CD4-positive, alpha-beta T cell treated with Interleukin-17A for 4 hours (primary cell): ENCODE measurements at places on chromosomes 3 and 15.

DNA sequence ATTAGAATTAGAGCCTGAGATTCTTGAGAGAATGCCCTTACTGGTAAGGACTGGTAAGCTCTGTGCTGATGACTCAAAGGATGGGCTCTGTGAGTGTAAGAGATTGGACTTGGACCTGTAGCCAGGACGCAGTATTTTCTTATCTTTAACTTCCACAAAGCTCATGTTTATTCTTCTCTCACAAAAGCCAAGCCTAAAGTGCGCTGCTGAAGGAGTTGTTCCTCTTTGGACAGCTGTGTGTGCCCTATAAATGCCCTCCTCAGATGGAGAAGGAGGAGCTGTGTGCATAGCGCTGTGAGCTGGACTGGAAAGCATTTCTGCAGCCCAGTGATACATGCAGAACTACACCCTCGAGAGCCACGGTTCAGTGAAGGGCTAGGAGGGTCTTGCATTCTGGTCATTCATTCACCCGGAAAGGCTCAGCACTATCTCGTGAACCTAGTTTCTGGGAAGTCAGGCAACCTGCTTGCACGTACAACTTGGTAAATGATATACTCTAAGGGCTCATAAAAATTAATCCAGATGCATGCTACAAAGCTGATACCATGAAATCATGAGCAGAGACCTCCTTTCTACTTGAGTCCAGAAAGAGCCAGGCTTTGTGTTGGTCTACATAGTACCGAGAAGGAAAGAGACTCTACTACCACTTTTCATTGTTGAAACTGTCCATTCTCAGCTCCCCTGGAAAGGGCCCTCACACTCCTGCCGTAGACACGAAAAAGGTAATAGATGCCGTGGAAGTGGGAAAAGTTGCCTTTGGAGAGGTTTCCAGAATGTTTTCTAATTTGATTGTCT lies 103.0 kb upstream of the TBL1XR1 start:
- DNase-seq = no peak

DNA sequence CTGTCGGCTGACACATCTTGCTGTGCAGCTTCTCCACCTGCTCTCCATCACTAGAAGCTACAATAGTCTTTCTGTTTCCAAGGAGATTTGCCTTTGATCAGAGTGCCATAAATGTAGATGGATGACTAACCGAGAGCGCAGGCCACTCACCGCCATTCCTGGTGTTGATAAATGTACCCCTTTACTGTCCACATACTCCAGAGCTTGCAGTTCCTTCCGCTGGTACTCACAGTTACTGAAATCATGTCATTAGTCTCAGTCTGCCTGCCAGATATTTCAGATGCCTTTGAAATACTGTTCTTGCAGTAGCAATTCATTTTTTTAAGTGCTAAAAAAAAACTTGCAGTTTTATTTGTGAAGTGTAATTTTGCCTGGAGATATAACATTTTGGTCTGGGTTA lies 72.3 kb downstream of the BLM start:
- no peak for DNase-seq

DNA sequence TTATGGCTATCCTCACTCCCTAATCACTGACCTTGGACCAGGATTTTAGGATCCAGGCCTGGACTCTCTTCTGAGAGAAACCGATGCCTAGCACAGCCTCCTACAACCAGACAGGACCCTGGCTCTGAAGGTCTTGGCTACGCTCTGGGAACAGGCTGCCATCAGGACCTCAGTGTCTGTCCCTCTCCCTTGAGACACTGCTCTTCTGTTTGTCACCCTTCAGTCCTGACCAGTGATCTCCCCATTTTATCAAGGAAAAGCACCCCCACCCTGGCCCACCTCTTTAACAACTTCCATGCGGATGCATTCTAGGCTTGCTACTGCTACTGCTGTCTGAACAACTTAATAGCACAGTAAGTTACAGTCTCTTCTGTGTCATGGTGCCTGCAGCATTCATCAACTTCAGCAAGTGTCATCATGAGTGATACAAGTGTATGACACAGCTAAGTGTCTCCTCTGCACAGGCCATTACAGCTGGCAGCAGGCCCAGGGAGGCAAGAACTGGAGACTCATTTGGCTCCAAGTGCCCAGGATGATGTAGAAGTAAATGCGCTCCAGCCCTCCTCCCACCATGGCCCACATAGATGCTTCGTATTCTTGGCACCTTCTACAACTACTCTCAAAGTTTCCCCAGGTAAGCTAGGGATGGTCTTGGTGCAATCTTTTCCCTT lies 302.4 kb downstream of the EPHB1 start:
- DNase-seq = no peak

GRCh38 chr3:135513106-135514059 lies 452.1 kb upstream of the PPP2R3A start:
- DNase-seq = no peak

DNA sequence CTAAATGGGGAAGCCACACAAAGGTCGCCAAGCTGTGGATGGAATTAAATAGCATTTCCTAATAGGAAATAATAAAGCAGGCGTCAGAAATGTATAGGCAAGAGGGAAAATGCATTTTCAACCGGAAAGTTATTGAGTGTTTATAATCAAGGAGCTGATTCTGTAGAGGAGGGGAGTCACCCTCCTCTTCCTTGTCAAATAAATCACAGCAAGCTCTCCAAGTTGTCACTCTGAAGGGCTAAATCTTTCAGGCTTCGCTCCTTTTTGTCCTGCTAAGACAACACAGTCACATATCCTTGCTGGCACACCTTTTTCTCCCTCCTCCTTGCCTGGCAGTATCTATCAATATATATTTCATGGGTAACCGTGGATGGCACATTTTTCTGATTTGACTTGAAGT lies 338.4 kb downstream of the SATB1 start:
- DNase-seq = no peak

- DNase-seq = no peak
Measured at GRCh38 chr15:33639456-33639855, 328.7 kb downstream of the RYR3 start.

GRCh38 chr3:11591391-11592282 lies 52.1 kb downstream of the VGLL4 start:
- DNase-seq = no peak

- no peak for DNase-seq
Measured at GRCh38 chr15:65096481-65097385, 18.3 kb downstream of the UBAP1L start.

DNA sequence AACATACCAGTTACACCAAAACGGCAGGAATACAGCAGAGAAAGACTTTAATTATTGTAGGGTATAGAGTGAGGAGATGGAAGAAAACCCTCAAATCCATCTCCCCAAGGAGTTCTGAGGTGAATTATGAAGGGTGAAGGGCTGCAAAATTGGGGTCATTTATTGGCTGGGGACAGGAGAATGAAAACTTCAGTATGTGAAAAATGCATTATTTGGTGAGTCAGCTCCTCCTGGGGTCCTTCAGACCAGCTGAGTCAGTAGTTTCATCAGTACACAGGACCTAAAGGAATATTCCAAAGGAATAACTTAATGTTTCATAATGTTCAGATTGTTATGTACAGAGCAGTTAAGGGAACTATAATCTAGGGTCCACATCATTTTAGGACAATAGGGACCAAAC lies 566.0 kb downstream of the GBE1 start:
- no peak for DNase-seq

- DNase-seq = no peak
Measured at GRCh38 chr15:70566047-70566835, 197.1 kb downstream of the UACA start.

DNA sequence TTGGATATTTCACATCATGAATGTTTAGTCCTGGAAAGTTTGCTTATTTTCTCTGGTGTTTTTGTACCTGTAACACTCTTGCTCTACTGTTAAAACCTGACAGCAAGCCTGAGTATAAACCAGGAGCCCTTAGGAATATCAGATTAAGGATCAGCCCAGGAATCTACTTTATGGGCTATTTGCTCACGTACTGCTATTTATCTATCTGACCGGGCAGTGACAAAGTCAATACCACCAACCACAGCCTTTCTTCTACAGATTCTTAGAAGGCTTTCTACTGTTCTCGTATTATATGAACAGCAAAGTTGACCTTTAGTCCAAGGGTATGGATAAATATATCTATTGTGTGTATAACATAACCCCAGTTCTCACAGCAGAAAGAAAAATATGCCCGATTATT lies 521.2 kb downstream of the RBMS3 start:
- no peak for DNase-seq

GRCh38 chr3:139774560-139775302 lies 97.0 kb upstream of the NMNAT3 start:
- DNase-seq = no peak

DNA sequence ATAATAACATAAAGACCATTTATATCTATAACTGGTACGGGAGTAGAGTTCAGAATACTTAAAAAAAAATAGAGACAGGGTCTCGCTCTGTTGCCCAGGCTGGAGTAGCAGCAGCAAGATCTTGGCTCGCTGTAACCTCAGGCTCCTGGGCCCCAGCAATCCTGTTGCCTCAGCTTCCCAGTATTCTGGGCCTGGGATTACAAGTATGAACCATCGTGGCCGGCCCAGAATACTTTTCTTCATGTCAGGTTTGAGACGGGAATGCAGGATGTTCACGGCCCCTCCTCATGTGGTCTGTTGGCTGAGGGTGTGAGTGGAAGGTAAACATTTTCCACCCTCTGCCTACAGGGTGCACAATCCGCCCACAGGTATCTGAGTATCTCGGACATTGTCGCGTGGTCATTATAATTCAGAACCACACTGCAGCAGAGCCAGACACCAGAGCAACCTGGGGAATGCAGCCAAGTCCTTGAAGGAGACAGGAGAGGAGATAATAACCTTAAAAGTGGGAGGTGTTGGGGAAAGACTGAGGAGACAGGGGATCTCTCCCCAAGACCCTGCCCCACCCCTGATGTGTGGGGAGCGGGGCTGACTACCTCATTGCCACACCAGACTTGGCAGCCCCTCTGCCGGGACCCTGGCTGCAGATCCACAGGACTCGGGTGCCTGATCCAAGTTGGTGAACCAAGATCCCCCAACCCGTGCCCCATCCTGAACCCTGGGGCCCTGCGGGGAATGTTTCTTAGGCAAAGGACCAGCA lies 106.8 kb downstream of the ADCY5 start:
- DNase-seq = no peak

GRCh38 chr3:157906627-157907026 lies 199.6 kb downstream of the SHOX2 start:
- DNase-seq = no peak

- no peak for DNase-seq
Measured at GRCh38 chr3:65196663-65197062, 508.9 kb upstream of the ADAMTS9 start.

- DNase-seq = no peak
Measured at GRCh38 chr3:129609591-129610182, 3.2 kb upstream of the PLXND1 start.

DNA sequence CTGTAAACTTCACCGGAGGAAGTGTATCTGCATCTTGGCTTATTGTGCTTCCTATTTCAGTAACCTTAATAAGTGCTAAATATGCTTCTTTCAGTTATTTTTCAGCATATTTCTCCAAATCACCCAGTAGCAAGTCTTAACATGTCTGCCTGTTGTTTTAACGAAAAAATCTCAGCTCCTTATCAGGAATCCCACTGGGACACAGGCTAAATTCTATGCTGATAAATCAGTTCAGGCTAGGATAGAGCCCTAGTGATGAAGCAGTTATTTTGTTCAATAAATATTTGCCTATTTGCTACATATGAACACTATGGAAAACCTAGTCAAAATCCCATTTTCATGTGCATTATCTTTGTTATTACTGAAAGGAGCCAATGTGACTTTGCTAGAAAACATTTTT lies 8.2 kb upstream of the MITF start:
- no peak for DNase-seq

DNA sequence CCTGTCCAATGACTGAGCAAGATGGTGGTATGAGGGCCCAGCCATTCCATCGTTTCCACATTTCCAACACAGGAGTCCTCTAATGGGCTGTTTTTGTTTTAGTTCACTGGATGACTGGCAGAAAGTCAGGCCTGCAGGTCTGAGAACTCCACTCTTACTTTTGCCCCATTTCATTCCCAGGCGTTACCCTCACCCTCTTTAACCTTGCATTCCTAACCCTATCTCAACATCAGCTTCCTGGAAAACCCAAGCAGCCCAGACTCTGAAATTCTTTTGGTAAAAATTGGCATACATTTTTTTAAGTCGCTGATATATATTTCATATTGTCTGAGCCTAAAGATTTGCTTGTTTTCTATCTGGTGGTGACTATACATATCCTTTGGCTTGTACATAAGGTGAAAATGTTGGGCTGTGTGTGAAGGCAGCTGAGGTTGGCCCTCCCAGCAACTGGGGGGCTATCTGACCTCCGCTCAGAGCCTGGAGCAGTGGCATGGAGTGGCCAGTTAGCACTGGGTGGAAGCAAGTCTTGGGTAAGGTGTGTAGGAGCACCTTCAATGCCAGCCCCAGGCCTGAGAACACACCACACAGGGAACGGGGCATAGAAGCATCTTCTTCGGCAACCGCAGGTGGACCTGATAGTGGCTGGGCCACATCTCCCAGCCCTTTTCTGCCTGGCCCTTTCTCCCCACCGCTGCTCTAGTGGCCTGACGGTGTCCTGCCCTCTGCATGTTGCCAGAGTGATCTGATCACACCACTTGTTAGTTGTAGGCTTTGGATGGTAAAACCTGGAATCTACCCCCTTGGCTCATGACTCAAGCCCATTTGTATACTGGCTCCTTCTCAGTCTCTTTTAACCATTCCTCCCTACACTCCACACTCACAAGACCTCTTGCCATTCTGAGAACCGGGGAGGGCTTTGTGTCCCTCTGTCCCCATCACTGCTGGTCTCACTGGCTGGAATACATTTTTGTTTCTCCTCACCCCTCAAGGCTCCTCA lies 50.0 kb downstream of the AMOTL2 start:
- DNase-seq = no peak

DNA sequence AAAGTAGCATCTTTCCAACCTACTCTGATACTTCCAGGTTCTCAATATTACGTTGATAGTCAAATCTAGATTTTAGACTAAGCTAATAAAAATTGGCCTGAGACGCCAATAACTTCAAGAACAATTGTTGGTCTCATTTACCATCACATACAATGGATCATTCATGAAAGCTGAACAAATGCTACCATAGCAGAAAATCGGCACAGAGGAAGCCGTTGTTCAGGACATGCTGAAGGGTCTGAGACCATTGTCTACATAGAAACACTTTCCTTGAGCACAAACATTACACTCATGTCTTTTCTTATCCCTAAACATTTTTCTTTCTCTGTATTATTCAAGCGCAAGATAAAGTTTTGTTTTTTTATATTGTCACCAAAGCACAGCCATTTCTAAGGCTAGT lies 37.2 kb upstream of the FHIT start:
- DNase-seq = no peak

- no peak for DNase-seq
Measured at GRCh38 chr15:42118650-42119445, 24.5 kb upstream of the PLA2G4D start.

GRCh38 chr15:70327856-70328678 lies 230.3 kb upstream of the TLE3 start:
- DNase-seq = no peak

DNA sequence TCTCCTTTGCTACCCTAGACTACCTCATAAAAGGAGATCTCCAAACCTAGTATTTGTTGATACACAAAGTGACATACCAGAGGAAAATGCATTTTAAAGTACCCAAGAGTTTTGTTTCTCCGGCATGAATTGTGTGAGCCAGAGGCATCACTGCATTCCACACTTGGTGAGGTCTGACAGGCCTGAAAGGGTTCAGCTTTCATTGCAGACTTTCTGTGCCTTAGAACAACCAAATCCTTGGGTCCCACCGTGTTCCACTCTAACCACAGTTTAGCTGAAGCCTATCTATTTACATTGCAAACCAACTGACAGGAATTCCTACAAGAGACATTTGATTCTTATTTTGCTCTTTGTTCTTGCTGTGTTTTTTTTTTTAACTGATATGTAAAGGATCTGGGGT lies 21.0 kb upstream of the EID1 start:
- no peak for DNase-seq
